ENCODE measurements at places on chromosomes 4 and X.

GRCh38 chrX:46256875-46257274, 288.3 kb downstream of the ZNF674 start:
- no peak for DNase-seq

DNA sequence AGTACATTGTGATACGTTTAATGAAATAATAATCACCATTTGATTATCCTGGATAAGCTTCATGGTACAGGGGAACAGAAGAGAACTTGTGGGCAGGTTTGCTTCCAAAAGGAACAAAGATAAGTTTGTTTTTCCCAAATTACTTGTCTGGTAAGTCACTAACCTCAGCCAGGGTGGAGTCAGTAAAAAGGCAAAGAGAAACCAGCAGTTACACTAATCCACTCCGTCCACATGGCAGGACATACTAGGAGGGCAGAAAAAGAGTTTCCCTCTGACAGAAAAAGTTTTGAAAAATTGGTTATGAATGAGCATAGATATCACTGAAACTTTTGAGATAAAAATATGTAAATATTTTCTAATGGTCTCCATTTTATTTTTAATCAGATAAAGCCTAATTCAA, 285.9 kb downstream of the IL15 start:
- DNase-seq, result peak; percentile 18

DNA sequence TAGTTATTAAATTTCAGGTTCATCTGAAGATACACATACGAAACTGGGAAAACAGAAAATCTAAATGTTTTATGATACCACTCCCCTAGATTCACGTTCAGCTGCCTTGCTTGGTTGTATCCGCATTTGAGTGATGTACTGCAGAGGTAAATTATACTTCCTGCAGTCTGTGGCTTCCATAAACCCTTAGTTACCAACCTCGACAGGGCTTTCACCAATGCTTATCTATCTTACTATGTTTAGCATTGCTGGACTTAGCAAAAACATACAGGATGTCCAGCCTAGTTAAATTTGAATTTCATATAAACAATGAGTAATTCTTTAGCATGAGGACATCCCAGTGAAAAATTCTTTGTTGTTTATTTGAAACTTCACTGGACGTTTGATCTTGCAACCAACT, 108.8 kb downstream of the TMA16 start:
- DNase-seq, result no peak

GRCh38 chr4:73901031-73901430, 31.8 kb downstream of the CXCL1 start:
- peak; percentile 94 for DNase-seq

GRCh38 chr4:56727150-56727549, 46.1 kb upstream of the HOPX start:
- no peak for DNase-seq

DNA sequence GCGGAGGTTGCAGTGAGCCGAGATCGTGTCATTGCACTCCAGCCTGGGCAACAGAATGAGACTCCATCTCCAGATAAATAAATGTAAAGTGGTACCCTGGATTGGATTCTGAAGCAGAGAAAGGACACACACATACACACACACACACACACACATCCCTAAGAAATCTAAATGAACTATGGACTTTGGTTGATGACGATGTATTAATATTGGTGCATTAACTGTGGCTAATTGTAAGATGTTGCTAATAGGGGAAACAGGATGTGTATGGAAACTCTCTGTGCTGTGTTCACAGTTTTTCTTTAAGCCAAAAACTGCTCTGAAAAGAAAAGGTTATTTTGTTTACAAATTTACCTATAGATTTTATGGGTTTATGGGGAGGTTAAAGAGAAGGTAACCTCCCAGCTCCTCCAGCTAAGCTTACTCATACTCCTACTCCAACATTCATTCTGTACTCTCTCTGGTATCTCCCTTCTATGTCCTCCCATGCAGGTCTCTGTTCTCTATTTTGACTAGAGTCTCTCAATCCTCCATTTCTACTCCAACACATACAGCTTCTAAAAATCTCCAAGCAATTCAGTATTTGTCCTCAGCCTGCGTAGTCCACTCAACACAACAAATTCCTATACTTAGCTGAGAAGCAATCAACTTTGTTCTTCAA, 46.5 kb upstream of the RELL1 start:
- no peak for DNase-seq

DNA sequence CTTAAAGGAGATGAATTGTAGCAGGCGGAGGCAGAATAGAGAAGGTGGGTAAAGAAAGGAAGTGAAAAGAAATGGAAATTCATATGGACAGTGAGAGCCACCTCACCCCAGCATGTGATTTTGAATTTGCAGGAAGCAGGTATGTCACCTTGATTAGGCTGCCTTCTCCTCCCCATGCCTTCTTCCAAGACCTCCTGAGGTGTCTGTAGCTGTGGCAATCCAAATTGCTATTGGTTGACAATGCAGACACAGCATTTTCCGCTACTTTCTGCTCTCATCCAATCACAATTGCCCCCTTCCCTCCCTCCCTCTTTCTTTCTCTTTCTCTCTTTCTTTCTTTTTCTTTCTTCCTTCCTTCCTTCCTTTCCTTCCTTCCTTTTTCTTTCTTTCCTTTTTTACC, 38.5 kb downstream of the RAB33B start:
- DNase-seq, result no peak

DNA sequence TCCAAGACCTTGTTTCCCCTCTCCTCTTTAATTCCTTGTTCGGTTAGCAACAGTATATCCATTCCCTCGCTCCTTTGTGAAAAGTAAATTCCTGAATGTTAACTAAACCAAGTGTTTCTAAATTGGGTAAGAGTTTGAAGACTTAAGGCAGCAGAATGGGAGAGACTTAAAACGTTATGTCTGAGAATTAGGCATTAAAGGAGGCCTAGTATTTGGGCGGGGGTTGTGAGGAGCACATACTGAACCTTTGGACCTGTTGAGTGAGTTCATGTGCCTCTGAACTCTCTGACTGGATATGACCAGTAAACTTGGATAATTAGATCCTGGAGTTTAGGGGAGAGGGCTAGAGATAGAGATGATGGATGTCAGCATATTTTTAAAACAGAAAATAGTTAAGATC, 1.2 kb downstream of the MSMO1 start:
- no peak for DNase-seq

DNA sequence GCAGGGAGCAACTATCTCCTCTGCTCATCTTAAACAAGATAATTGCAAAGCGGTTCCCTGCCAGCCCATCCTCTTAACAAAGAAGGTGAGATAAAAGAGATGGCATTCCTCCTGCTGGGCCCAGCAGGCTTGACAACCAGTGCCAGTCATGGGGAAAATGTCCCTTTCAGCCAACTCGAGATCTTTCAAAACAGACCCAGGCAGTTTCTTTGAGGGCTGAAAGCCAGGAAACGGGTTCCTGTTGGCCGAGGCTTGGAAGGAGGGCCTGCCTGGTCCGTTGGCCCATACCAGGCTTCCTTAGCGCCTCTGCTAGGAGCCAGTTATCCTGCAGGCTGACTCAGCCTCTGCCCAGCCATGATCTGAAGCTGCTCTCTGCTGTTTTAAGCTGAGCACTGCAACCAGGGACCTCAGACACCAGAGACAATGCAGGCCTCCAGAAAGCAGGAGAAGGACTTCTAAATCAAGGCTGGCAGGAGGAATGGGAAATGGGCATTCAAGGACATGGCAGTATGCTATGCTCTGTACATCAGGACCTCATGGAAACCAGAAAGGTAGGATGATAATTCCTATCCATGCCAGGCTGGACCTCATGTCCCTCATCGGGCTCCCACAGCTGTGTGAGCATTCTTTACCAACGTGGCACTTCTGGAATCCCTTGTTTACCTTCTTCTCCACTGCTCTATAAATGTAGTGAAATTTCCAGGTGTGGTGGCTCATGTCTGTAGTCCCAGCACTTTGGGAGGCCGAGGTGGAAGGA, 42.4 kb upstream of the SLC2A9 start:
- DNase-seq, result peak; percentile 85

DNA sequence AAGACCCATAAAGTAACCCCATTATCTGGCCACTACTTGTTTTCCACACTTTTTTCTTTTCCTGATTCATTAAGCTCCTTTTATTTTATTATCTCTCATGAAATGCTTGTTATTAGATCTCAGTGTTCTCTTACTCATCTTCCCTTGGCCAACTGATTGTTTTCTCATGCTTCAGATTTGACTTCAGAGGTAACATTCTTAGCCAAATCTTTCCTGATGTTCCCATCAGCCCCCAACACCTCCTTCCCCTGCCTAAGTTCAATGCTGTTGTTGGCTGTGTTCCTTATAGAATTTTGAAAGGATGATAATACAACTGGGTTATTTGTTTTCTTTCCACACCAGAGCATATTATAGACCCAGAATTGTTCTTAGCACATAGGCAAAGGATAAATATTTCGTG, 75.6 kb downstream of the BMPR1B start:
- DNase-seq, result no peak

DNA sequence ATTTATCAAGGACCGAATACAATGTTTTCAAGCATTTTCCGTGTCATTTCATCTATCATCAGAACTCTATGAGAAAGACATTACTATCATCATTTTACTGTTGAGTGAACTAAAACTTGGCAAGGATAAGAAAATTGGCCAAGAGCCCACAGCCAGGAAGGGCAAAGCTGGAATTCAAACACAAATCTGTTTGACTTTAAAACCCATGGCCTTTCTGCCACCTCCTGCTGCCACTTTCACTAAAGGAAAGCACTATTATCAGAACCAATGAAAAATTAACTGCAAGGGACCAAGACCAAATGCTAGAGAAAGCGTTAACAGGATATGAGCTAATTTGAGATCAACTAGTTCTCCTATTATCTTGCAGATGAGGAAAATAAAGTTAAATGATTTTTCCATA, 2759.2 kb downstream of the ARAP2 start:
- no peak for DNase-seq

DNA sequence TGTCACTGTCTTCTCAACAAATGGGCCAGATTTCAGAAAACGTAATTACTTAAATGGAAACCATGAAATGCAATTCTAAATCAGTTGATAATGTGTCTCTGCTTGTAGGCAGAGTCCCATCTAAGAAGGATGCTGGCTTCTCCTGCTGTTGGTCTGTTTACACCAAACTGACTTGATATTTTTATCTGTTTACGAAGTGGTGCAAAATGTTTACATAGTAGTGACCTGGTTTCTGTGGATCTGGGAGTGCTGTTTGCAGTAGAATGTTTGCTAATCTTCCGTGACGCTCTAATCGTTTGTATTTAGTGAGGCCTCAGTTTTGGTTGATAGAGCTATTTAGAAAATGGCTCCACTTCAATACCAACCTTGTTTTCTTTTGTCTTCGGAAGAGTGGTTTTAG, 213.5 kb downstream of the VEGFC start:
- no peak for DNase-seq

GRCh38 chr4:182655340-182655739, 261.8 kb downstream of the DCTD start:
- DNase-seq, result no peak

DNA sequence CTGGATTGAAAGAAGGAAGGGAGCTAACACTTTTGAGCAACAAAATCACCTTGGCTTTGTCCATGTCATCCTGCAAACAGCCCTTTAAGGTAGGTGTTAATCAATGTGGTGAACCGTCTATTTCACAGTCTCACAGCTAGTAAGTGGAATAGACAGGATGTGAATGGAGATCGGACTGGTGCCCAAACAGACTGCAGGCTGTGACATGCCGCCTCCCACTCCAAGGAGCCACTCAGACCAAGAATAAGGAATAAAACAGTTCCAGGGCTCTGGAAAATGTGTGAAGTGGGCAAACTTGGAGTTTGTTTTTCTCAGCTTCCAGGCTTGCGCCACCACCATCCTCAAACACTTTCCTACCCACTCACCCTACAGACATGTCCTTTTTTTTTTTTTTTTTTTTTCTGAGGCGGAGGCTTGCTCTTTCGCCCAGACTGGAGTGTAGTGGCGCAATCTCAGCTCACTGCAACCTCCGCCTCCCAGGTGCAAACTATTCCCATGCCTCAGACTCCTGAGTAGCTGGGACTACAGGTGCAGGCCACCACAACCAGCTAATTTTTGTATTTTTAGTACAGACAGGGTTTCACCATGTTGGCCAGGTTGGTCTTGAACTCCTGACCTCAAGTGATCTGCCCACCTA, 57.7 kb upstream of the SEC24B start:
- no peak for DNase-seq

DNA sequence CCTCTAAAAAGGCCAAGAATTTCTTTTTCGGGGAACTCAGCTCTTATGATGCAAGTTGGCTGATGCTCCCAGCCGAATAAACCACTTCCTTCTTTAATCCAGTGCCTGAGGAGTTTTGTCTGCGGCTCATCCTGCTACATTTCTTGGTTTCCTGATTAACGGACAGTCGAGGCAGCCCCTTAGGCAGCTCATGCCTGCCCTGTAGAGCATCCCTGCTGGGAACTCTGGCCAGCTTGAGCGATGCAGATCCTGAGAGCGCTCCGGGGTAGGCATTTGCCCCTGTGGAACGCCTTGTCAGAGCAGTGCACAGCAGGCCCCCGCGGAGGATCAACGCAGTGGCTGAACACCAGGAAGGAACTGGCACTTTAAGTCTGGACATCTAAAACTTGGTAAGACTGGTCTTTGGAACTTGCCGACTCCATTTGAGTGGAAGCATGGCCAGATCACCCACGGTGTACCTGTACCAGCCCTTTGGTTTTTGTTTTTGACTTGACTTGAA, 3.1 kb downstream of the CT45A10 start:
- DNase-seq, result no peak

- DNase-seq, result no peak
These were observed 3.0 kb upstream of the CT47C1 start for GRCh38 chrX:119069762-119070161.

GRCh38 chr4:90183254-90183653, 56.1 kb downstream of the CCSER1 start:
- DNase-seq, result no peak

DNA sequence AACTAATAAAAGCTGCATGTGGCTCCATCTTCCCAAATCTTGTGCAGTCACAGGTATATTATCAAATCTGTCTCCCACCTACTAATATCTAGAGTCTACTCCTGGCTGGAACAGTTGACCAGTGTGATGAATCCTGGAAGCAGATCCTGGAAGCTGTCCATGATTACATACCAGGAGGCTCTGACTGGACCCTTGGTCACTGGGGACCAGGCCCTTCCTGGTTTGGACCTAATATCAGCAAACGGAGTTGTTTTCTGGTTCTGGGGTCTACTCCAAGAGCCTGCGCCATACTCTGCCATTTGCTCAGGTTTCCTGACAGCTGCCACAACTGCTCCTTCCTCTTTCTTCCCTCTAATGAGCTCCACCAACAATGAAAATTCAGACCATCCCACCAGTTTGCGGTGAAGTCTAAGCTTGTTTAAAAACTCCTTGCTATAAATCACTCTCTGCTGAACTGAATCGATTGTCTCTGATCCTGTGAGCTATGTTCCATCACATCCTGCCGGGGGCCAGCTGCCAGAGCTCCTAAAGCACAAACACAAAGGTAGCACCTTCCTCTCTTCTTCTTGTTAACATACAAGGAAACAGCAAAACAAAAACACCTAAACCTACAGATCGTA, 114.2 kb downstream of the PALLD start:
- no peak for DNase-seq

DNA sequence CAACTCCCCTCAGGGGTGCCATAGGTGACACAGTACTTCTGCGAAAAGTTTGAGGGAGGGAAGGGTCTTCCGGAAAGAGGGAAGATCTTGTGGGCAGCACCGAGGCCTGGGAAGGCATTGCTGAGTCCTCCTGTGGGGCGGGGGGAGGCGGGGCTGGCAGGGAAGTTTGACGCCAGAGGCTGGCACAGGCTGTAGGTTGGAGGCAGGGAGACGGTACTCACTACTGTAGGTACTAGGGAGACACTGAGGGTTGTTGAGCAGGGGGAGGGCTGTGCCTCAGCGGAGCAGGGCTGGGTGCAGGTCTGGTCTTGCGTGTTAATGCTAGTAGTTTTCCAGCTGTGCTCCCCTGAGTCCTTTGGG, 23.3 kb upstream of the PSAPL1 start:
- no peak for DNase-seq

Measured in AG10803 (cell line).